Hematopoietic multipotent progenitor cell treated with erythropoietin and hydrocortisone succinate and interleukin-3 and kit ligand, for 6 days (in vitro differentiated cells): ENCODE measurements at places on chromosomes 11 and 22.

- no peak for DNase-seq
Measured at GRCh38 chr22:19761725-19762567, 1.4 kb downstream of the TBX1 start.

GRCh38 chr11:120883404-120884080 lies 140.4 kb upstream of the TBCEL start:
- no peak for DNase-seq

GRCh38 chr11:83007909-83008580 lies 63.7 kb downstream of the RAB30 start:
- DNase-seq, result peak; percentile 91

DNA sequence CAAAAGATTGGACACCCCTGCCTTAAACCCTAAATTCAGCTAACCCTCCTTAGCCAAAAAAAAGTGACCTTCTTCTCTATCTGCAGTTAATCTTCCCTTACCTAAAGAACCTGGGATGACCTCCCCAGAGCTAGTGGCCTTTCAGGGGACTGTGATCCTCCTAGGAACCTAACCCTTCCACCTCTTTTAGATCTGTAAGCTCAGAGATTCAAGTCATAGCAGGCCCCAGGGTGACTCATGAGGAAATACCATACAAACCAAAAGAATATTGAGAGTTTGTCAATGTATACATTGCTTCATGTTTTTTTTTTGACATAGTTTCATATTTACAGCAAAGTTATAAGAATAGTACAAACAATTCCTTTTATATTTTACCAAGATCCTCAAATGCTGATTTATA lies 38.3 kb upstream of the CXCR5 start:
- peak; percentile 40 for DNase-seq

DNA sequence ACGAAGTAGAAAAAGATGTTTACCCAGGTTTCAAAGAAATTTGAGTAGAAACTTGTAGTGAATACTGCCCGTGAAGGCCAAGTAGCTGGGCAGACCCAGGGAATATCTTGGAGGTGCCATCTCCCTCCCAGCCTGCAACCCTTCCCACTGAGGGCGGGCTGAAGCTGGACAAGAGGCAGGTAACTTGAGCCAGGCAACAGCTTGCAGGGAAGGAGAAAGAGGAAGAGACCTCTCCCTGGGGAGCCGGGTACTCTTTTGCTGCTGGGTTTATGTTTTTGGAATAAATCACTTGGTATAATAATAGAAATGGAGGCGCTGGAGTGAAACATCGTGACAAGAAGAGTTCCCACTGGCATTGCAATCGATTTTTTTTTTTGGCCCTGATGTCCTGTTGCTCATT lies 49.4 kb upstream of the JAM3 start:
- no peak for DNase-seq

- DNase-seq, result no peak
Measured at GRCh38 chr11:133070791-133071190, 461.5 kb downstream of the OPCML start.

- DNase-seq, result peak; percentile 56
Measured at GRCh38 chr22:23119494-23120414, 22.0 kb downstream of the RSPH14 start.

DNA sequence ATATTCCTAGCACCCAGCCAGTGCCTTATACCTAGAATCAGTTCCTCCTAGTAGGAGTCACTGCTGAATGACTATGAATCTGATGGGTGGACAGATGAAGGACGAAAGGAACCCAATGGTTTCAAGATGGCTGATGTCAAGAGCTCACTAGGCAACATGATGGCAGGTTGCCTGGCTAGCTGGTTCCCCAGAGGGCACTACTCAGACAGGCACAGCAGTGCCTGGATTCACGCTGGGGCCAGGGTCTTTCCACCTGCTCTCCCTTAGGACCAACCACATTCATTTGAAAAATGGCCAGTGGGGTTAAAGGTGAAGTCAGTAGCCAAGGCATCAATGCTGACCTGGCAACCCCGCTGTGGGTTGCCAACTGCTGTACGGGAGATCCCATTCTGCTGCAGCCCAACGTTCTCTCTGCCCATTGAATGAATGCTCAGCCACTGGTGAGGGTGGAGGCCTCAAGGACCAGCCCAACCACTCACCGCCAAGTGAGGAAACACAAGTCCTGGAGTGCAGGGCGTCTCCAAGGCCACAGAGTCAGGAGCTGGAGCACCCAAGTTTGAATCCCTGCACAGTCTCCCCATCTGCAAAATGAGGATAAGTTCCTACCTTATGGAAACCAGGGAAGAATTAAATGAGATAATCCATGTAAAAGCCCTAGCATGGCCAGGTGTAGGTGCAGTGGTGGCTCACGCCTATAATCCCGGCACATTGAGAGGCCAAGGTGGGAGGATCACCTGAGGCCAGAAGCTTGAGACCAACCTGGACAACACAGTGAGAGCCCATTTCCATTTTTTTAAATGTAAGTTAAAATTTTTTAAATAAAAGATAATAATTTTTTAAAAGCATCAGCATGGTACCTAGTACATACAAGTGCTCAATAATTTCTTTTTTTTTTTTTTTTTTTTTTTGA lies 12.4 kb downstream of the MYH9 start:
- DNase-seq, result no peak

DNA sequence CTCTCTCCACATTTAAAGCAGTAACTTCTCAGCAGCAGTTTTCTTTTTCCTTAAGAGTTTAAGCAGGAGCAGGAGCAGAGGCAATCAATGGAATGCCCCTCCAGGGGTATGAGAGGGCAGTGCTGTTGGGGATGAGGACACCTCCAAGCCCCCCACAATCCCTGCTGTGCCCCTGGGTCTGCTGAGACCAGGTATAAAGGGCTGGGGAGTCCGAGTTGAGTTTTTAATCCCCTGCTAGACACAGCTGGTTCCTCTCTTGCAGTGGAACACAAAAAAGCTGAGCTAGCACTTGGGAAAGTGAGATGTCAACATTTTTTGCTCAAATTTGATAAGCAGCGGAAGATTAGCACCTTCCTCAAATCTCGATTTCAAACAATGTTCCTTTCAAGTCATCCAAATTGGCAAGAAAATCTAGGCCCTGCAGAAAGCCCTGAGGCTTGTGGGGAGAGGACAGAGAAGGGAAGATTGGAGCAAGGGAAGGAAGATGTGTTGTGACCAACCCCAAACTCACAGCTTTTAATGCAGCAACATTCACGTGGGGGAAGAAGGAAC lies 581.9 kb downstream of the SOX6 start:
- no peak for DNase-seq

- DNase-seq, result no peak
Measured at GRCh38 chr11:129930296-129930695, 34.9 kb upstream of the NFRKB start.

- DNase-seq, result no peak
Measured at GRCh38 chr11:19366992-19367709, 126.4 kb upstream of the E2F8 start.

DNA sequence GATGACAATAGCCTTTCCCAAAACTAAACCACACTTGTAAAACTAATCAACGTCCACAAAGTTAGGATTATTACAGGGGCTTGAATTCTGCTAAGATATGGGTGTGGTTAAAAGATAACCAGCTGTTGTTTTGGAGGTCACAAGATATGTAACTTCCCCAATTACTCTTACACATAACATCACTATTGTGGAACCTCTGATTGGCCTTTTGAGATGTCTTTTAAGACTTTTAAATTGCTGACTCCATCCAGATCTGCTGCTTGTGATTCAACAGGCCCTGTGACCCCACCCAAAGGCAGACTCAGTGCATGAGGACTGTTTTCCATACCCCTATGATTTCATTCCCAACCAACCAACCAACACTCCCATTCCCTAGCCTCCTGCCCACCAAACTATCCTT lies 893.9 kb downstream of the OPCML start:
- peak; percentile 39 for DNase-seq
